ENCODE measurements at places on chromosomes 6 and 20.
A peak's percentile ranks its signal among the peaks of the same experiment; 100 is the strongest.

GRCh38 chr20:53739799-53740785 lies 146.5 kb upstream of the ZNF217 start:
- DNase-seq, result no peak

GRCh38 chr20:37577981-37578380 lies 50.3 kb upstream of the BLCAP start:
- DNase-seq, result no peak

- DNase-seq, result no peak
These were observed 172.3 kb downstream of the ZNF217 start for GRCh38 chr20:53421343-53421742.

GRCh38 chr6:108203189-108204112 lies 37.6 kb downstream of the NR2E1 start:
- no peak for DNase-seq

- no peak for DNase-seq
These were observed 5.8 kb downstream of the UBE2C start for GRCh38 chr20:45818239-45818638.

- DNase-seq, result no peak
These were observed 1681.9 kb downstream of the HACE1 start for GRCh38 chr6:103177791-103178190.

GRCh38 chr6:156775717-156776116 lies 1.5 kb upstream of the ARID1B start:
- DNase-seq, result no peak

DNA sequence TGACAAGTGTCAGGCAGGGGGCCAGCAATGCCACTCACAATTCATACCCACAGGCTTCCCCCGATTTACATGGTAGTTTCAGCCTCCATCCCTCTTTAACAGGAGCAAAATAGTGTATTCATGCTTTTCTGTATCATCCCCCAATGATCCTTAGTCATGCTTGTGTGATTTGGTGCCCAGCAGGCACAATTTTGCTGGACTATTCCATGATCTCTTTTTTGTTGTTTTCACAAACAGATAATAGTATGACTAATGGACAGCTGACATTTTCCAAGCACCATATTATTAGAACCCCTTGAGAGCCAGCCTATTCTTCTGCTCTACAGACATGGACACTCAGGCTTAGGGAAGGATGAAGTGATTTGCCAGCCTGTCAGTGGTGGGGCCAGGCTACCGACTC lies 128.2 kb upstream of the RIPOR2 start:
- DNase-seq, result no peak

- no peak for DNase-seq
These were observed 45.6 kb upstream of the ESR1 start for GRCh38 chr6:151761851-151762250.

GRCh38 chr20:1500496-1500895 lies 9.3 kb upstream of the SIRPB2 start:
- DNase-seq, result no peak

GRCh38 chr20:57576002-57576401 lies 15.1 kb downstream of the PCK1 start:
- DNase-seq, result no peak

- DNase-seq, result no peak
These were observed 551.1 kb upstream of the SYNCRIP start for GRCh38 chr6:86193821-86194220.

GRCh38 chr6:30483677-30484279 lies 5.5 kb upstream of the HLA-E start:
- no peak for DNase-seq

- DNase-seq, result no peak
These were observed 234.2 kb downstream of the COL12A1 start for GRCh38 chr6:74971633-74972032.

GRCh38 chr6:128259730-128260685 lies 260.4 kb downstream of the PTPRK start:
- no peak for DNase-seq

- DNase-seq, result peak; percentile 74
These were observed 90.9 kb downstream of the FOXO3 start for GRCh38 chr6:108651340-108652227.

- DNase-seq, result no peak
These were observed 12.7 kb downstream of the SMAP1 start for GRCh38 chr6:70680396-70680795.

DNA sequence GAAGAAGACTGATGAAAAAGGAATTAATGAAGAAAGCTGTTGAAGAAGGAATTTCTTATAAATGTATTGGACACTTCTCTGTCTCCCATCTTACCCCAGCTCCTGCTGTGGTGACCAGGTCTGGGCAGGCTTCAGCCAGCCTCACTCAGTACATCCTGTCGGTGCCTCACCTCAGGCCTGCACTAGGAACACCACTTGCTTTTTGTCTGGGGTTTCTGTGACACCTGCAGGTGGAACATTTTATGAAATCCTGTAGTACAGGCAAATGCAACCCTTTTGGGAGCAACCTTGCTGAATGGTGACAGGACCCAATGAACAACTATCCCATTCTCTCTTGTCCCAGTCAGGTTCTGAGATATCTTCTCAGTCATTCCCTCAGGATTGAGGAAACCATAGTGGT lies 129.7 kb downstream of the PRDM13 start:
- no peak for DNase-seq

DNA sequence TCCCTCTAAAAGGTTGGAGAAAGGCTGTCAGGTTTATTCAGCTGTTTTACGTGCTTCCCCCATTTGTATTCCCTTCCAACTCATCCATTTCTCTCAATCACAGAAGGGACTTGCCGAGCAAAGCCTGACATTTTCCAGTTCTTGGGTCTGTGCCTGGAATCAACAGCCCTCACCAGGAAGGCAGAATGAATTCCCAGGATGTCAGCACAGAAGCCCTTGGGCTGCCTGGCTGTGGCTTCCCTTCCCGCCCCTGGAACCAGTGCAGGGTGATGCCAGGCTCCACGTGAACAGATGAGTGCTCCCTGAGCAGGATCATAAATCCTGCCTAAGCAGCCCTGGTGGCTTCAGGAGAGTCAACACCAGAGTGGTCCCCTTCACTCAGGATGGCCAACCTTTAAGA lies 86.1 kb upstream of the CD83 start:
- no peak for DNase-seq

GRCh38 chr20:34396408-34396807 lies 33.3 kb downstream of the ITCH start:
- DNase-seq, result no peak

DNA sequence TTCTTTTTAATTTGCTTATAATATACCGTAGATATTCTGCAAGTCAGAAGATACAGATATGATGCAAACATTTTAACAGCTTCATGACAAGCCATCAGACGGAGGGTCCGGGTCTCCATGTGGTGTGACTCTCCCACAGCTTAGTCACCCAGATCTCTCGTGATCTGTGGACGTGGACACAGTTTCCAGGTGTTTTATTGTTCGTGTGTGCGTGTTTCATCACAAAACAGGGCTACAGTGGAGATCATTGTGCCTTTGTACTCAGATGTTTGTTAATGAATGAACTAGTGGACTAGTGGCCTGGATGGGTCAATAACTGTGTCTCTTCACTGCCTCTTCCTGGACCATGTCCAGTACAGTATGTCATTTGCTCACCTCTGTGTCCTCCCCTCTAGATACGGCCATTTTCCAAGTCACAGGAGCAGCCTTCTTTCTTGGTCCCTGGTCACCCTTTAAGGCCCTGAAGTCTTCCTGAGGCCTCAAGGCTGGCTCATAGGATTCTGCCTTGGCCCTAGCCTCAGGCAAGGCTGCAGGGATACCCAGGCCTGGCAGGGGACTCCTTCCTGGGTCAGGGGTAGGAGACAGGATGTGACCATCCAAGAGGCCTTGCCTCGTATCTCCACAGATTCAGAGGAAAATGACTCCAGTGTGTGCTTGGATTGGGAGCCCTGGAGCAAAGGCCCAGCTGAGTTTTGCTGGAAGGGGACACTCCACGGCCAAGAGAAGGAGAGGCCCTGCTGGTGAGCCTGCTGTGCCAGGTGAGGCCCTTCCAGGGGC lies 4.6 kb downstream of the ADIG start:
- DNase-seq, result no peak

DNA sequence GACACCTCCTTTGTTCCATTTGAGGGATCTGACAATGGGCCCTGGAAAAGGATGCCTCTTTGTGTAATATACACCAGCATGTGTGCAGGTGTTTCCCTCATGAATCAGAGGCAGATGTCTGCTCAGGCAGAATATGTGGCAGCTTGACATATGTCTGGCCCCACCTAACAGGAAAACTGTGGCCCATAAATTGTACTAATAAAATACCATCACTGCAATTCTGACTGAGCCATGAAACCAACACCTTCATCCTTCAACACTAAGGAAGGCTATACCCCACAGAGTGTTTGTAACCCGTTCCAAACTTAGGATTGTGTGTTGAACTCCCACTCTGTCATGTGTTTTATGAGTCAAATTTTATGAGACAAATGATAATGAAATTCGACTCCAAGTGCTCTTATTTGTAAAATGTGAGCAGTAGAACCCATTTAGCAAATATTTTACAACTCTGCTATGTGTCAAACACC lies 22.7 kb downstream of the LAMA4 start:
- DNase-seq, result no peak

GRCh38 chr6:67252663-67253062 lies 1382.4 kb upstream of the ADGRB3 start:
- no peak for DNase-seq

DNA sequence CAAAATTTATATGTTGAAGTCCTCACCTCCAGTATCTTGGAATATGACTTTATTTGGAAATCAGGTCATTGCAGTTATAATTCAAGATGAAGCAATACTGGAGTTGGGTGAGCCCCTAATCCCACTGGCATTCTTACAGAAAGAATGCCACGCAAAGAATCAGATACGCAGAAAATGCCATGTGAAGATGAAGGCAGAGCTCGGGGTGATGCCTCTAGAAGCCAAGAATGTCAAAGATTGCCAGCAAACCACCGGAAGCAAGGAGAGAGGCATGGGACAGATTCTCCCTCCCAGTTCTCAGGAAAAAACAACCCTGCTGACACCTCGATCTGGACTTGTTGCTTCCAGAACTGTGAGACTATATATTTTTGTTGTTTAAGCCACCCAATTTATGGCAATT lies 273.4 kb upstream of the CITED2 start:
- DNase-seq, result no peak

DNA sequence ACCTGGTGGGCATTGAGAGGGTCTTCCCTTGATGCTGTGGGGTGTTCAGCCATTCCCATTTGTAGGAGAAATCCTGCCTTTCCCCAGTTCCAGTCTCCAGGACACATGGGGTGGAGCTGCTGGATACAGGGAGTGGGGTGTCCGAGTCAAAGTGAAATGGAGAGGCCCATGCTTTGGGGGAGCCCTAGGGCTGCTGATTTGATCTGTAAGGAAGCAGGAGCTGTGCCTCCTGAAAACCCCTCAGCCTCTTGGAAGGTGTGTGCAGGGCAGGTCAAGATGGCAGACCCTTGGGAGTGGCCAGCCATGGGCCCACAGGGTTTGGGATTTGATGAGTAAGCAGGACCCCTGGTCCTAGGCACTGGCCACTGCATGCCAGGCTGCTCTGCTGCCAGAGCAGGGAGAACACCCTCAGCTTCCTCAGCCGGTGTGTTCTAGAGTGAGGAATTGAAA lies 82.0 kb downstream of the SERAC1 start:
- DNase-seq, result no peak

DNA sequence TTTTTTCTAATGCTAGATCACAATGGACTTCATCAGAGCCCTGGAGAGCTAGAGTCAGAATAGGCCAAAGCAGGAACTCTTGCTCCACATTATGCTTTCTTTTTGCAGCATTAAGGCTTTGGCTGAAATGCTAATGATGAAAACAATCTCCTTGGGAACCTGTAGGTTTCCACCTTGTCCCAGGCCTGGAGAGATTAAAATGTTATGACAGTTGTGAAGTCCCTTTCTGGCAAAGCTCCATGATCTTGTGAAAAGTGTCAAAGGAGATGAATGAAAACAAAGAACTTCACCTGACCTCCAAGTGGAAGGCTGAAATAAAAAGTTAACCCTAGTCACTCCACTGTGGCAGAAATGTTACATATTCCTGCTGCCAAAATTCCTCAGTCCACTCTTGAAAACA lies 64.0 kb upstream of the LRRC1 start:
- DNase-seq, result no peak

DNA sequence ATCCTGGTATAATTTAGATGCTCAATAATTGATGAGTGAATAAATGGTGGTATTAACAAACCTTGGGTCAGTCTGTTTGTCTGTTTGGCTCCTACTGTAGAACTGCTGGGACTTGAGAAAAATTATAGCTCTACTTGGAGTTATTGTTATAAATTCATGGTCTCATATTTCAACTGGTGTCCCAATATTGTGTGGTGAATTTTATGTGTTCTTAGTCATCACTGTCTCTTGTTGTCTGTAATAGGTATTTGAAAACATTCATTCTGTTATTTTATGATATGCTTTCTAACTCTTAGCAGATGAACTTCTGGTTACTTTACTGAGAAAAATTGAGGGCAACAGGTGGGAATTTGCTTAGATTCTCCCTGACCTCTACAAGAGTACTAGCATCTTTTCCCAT lies 221.4 kb downstream of the CDKAL1 start:
- DNase-seq, result peak; percentile 7

- DNase-seq, result no peak
These were observed 622 bp downstream of the APCDD1L start for GRCh38 chr20:58514321-58515232.

- DNase-seq, result no peak
These were observed 203.3 kb downstream of the PREX1 start for GRCh38 chr20:48624315-48625020.

DNA sequence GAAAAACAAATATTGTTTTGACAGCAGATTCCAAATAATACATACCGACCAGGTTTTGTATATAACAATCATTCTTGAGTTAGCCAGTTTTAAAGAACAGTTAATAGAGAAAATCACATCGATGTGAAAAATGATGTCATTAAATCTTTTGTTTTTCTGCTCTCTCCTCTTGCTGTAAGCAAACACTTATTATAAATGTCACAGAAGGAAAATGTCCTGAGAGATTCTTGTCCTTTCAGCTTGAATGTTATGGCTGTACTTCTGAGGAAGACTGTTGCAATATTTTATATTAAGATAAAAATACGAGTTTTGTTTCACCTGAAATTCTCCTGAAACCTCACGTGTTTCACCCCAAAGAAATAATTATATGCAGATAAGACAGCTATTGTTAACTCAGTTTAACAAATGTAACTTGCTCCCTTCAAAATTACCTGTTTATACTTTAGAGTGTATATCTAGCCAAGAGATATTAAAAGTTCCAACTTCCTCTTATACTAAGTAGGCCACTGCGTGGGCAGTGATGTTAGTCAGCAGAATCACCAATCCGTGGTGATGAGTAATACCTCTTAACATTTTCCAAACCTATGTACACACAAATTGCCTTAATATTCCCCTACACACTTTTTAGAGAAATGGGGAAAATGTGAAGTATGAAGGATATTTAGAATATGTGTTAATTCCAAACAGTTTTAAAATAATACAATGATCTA lies 1111.4 kb upstream of the CITED2 start:
- DNase-seq, result peak; percentile 83

DNA sequence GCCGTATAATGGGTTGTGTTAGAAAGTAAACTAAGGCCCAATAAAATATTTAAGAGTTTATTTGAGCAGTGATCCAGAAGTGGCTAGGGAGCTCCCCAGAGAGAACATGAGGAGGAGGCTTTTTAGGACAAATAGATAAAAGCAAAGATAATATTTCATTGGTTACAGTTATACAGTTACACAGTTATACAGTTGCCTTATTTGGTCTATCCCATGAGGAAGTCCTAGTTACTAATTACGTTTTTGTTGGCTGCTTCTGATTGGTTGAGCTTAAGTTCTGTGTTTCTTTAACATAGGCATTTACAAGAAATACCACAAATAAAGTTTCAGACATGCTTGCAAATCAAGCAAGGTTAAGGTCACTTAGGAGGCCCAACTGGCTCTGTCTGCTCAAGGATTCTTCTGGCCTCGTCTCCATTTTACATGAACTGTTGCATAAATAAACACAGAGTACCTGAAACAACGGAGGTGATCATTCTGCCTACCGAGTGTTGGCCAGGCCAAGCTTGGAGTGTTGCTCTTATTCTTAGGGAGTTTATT lies 7.0 kb downstream of the UBD start:
- peak; percentile 49 for DNase-seq

All from AG04449 (cell line).